ENCODE measurements at places on chromosomes 1 and 21.

DNA sequence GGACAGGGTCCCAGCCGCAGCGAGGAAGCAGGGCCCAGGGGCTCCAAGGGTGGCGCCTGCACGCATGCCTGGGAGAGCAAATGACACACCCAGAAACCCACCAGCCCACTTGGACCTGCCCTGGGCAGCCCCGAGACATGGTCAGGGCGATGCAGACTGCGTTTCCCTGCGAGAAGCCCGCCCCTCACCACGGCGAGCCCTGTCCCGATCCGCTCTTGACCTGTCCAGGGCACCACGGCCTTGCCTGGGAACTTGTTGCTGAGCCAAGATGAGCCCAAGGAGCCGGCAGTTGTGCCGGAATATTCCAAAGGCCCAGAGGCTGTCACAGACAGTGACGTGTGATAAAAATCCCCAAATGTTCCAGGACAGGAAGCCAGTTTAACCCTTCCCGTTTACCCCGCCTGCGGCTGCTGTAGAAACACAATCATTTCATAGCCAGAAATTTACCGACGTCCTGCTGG is 78.1 kb downstream of the SIK1 start:
- DNase-seq: no peak

GRCh38 chr21:38921511-38922251 is 116.0 kb downstream of the ETS2 start:
- no peak for DNase-seq

DNA sequence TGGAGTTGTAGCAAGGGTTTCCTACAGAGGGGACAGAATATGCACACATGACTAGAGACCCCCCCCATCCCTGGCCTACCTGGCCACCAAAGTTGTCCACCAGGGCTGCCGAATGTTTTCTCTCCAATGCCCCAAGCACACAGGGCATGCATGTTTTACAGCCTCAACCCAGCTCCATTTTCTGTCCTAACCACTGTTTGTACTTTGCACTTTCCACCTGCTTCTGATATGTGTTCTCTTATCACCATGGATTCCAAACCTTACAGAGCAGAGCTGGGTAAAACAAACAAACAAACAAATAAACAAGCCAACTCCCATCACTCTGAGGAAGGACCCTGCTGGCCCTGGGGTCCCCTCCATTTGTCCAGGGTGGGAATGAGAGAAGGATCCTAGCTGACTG is 27.3 kb downstream of the CLIC6 start:
- no peak for DNase-seq

GRCh38 chr1:165481820-165482532 is 37.0 kb upstream of the RXRG start:
- DNase-seq: no peak

DNA sequence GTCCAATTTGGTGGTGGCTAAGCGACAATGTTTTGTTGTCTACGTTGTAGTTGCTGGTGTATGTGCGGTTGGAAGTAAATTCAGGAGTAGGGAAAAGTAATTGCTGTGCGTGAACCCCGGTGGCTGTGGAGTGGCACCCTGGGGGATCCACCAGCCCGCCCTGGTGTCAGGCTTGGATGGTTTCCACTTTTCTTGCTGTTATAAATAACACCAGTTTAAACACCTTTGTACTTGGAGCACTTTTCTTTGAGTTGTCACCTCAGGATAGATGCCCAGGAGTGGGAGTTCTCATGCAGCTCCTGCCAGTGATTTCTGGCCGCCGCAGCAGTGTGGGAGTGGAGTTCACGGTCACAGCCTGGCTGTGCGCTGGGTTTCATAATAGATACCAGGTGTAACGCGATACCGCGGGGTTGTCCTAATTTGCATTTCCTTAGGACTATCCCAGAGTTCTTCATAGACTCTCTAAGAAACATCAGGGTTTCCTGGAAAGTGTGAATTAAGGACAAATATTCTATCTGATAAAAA is 12.8 kb upstream of the TMEM200B start:
- no peak for DNase-seq

DNA sequence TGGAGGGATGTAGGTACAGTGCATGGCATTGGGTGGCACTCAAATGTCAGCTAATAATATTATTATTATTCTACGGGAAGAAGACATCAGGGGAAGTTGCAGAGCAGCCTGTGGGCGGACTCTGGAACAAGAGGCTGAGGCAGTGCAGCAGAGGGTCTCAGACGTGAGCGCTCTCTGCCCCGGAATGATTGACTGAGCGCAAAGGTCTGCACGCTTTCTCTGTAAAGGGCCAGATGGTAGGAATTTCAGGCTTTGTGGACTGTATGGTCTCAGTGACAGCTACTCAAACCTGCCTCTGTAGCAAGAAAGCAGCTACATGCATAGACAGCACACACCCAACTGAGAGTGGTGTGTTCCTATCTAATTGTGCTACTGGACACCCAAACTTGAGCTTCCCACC is 29.6 kb upstream of the VPS13D start:
- no peak for DNase-seq

DNA sequence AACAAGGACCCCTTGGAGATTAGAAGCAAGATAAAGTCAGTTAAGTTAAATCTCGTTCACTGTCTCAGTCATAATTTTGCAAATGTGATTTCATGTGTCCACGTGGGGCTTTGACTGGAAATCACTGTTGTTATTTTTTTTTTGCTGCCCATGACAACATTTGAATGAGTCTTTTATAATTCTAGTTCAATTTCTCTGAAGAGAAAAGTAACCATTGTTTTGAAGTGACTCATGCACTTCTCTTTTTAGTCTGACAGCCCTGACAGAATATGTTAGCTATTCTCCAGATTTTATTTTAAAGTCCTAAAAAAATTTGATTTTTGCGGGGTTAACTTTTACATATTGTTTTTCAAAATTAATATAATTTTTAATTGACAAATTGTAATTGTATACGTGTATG is 30.7 kb upstream of the NLRP3 start:
- no peak for DNase-seq

DNA sequence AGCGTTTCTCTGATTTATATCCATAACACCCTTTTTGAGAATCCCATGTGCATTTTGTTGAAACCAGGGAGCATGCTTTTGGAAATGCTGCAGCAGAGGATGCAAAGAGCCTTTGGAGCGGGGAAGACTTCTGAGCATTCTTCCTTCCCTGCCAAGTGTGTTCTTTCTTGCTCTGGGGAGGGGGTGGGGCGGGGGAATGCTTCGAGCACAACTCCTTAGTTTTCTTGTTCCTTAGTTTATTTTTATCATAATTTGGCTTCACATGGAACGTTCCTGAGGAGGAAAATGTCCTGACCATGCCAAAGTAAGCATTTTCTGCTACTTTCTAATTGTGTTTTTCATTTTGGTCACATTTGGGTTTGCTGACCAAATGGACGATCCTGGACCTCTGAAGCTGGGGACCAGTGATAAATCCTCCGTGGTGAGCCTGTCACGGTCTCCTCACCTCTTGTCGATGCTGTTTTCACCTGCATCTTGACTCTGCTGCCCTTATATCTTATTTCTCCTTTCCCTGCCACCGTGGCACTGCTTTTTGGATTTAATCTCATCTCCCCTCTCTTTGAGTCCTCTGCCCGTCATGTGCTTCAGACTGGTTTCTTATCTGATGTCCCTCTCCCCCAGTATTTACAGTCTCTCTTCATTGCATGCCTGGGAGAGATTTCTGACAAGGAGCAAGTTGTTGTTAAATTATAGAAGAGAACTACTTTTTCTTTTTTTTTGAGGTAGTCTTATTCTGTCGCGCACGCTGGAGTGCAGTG is 2.4 kb downstream of the CTPS1 start:
- no peak for DNase-seq

DNA sequence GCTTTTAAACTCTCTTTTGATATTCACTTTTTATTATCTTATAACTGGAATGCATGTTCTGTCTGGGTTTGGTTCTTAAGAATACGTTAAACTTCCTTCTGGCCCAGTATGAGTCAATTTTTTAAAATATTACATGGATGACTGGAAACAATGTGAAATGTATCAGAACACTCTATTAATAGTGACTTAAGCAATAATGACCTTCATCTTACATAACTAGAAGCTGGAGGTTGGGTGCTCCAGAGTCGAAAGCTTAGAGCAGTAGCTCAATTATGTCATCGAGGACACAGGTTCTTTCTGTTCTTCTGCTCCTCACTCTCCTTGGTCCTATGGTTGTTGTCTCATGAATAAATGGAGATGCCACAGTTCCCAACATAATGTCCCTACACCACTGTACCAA is 91.6 kb upstream of the FOXD3 start:
- DNase-seq: no peak

- DNase-seq: no peak
These were observed 182.9 kb downstream of the BACH1 start for GRCh38 chr21:29481641-29482040.

DNA sequence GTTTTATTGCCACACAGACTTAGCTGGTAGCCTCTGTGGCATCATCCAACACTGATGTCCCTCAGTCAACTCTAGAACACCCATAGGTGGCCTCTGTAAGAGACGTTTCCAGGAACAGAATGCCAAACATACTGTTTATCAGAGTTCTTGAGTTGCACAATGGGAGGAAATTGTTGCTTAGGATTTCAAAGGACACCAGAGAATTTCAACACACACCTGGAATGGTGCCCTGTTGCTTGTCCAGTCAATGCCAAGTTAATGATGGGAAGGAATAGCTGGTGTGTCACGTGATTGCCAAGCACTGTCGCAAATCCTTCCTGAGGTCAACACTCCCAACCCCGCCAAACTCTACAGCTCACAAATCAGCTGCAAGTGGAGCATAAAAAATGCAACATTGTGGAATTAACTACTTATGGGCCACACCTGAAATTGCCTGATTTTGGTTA is 28.6 kb upstream of the DUSP23 start:
- no peak for DNase-seq

DNA sequence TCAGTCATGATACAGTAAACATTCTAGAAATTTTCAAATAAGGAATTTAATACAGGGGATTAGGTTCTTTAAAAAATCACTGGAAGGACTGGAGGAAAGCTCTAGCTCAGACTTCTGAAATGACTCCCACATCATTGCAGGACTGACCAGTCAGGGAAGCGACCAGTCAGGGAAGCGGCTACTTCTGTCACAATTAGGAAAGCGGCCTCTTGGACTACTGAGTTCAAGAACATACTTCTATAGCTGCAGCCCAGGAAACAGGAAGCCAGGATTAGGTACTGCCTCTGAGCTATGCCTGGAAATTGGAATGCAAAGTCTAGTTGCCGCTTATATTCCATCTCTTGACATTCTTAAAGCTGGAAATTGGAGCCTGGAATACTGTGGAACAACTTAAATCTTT is 45.5 kb downstream of the USP25 start:
- DNase-seq: no peak

DNA sequence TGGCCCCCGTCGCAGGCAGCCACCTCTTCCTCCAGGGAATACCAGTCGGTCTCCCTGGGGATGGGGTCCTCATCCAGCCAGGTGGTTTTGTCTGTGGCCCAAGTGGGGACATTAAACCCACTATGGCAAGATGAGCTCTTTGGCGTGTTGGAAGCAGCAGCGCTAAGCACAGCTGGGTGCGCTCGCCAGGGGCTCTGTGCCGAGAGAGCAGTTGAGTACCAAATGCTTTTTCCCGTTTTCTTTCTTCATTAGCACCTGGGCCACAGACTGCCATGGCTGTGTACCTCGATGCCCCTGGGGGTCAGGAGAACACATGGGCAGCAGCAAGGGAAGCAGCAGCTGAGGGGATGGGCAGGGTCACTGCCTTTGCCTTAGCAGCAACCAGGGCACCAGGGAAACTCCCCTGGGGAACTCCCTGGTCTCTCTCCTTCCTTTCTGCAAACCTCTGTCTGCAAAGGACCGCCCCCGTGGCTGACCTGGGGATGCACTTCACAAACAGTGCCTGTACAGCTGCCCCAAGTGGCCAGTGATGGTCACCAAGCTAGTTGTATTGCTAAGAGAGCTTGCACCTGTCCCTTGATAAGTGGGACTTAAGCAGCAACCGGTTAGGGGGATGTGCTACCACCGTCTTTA is 31.1 kb downstream of the EDARADD start:
- DNase-seq: no peak

GRCh38 chr1:156488566-156489165 is 11.9 kb downstream of the MEF2D start:
- no peak for DNase-seq

DNA sequence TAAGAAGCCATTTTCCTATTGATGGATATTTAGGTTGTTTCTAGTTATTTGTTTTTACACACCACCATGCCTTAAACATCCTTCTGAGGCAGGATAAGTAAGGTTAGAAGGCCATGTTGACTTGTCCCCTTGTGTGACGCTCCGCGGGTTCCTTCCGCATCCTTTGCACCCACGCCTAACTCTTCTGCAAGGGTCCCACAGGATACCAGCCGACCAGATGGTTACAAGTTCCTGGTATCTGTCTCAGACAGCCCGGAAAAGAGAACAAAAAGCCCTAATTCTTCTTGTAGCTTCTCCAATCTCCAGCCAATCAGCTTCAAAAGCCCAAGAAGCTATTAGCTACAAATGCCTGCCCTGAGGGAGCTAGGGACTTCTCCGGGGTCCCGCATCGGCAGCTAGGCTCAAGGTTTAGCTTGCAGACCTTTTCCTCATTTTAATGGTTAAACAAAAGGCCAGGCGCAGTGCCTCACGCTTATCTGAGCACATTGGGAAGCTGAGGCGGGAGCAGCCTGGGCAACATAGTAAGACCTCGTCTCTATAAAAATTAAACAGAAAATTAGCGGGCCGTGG is 4.9 kb upstream of the OTUD3 start:
- no peak for DNase-seq

- DNase-seq: no peak
These were observed 9.2 kb downstream of the CGN start for GRCh38 chr1:151520359-151520758.

DNA sequence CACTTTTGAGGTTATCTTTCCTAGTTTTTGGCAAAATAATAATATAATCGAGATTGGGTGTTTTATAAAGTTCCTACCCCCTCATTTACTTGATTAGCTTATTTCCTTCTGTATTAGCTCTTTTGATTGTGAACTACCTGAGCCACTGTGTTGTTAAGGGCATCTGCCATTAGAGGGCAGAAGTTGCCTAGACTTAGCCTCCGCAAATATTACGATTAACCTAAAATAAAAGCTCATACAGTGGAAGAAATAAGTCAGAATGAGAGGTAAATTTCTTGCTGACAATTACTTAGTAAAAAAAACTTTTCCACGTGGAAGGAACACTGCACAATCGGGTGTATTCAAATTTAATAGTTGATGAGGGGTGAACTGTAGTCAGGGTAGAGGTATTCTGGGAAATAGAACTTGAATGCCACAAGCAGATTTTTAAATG is 2.3 kb downstream of the H3-3A start:
- no peak for DNase-seq

DNA sequence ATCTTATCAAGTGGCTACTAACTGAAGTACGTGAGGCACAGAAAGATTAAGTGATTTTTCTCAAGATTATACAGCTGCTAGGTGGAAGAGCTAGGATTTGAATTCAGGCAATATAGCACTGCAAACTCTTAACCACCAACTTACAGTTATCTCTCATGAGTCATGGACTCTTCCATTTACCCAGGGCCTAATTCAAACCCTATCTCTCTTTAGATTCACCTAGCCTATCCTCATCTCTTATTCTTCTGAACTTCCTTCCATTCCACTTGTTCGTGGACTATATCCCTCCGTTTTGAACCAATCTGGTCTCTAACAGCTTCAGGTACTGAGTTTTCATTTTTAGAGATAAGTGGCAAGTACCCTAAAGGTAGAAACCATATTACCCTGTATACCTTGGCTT is 92.8 kb upstream of the DMRTA2 start:
- no peak for DNase-seq

Measured in stimulated activated CD8-positive, alpha-beta memory T cell treated with anti-CD3 and anti-CD28 coated beads, Interleukin-15, amount 100 ng/mL, for 24 hours (primary cell).